Cardiac muscle cell (in vitro differentiated cells and primary cell): ENCODE measurements at places on chromosomes 2 and 18. TPM values are rescaled to one million over a fixed set of nuclear protein-coding genes. Genes with fewer than 3 reads are reported as not detected.

DNA sequence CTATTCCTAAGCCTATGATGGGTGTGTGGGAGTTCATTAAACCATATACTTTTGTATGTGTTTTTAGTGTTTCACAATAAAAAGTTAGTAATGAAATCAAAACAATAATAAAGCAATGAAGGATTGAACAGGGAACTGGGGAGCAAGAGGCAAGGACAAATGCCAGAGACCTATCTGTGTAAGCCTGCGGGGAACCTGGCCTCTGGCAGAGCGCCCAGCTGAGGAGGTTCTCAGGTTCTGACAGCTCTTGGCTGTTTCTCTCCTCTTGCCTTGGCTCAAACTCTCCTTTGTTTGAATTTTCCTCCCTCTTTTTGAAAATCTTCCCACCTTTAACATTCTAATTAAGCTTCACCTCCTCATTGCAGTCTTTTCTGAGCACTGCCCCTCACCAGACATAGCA lies 200.0 kb upstream of the NCKAP5 start:
- DNase-seq: no peak
- no peaks in the 10 kb centered on the region for H3K4me1 ChIP-seq
- H3K27ac ChIP-seq: no peak overlapping the region
- no peaks in the 10 kb centered on the region for H3K27me3 ChIP-seq

- H3K27me3 ChIP-seq: no peaks in the 10 kb centered on the region
- DNase-seq: no peak
These were observed 368.2 kb downstream of the ERBB4 start for GRCh38 chr2:212170382-212170781.

GRCh38 chr2:86295066-86295465 lies 42.4 kb downstream of the REEP1 start:
- no peaks in the 10 kb centered on the region for H3K27me3 ChIP-seq
- no peak overlapping the region for H3K4me3 ChIP-seq
- H3K27ac ChIP-seq: no peak overlapping the region
- no peaks in the 10 kb centered on the region for H3K36me3 ChIP-seq

SCN7A gene
- 0.42 and 1.3 TPM in 2 replicates for total RNA-seq

- H3K27me3 ChIP-seq: peaks cover 29% of the 10 kb centered on the region
- peak within 1 kb of the TSS; percentile 15 for H3K4me3 ChIP-seq
- no peak within 1 kb of the TSS for H3K27ac ChIP-seq
- DNase-seq: peak; percentile 62
- H3K36me3 ChIP-seq: no peaks in the 10 kb centered on the region
- H3K4me1 ChIP-seq: peaks cover 2% of the 10 kb centered on the region
These were observed at the start of gene HMSD for GRCh38 chr18:63949068-63949737. HMSD (plus strand) TSS chr18:63949301; CDS start chr18:63953456, 4,155 bp downstream.

DNA sequence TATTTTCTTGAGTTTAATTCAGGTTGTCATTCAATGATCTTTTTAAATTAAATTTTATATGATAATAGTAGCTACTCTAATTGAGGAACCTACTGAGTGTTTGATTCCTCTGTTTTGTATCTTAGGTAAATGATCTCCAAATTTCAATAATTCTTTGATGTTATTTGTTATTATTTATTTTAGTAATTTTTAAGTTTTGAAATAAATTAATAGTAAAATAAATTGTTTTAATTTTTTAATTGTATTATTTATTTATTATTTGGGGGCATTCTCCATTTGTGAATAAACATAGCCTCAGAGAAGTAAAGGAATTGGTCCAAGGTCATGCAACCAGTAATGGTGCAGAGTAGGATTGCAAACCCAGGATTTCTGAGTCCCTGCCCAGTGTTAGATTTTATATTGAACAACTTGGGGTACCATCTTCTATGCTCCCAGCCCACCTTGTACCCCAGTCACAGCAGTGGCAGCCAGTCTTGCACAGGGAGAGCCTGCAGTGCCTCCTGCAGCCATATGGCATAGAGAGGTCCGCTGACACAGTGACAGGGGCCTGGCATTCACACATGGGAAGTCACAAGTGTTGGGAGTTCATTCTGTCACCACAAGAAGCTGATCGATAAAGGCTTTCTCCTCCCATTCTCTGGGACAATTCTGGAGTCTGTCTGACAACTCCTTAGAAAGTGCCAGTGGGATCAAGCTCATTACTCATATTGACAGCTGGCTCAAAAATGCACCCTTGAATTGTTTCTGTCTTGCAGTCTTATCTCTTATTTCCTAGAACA lies 110.0 kb upstream of the ETAA1 start:
- H3K4me3 ChIP-seq: no peak overlapping the region
- H3K27me3 ChIP-seq: no peaks in the 10 kb centered on the region
- peaks cover 16% of the 10 kb centered on the region for H3K4me1 ChIP-seq

DNA sequence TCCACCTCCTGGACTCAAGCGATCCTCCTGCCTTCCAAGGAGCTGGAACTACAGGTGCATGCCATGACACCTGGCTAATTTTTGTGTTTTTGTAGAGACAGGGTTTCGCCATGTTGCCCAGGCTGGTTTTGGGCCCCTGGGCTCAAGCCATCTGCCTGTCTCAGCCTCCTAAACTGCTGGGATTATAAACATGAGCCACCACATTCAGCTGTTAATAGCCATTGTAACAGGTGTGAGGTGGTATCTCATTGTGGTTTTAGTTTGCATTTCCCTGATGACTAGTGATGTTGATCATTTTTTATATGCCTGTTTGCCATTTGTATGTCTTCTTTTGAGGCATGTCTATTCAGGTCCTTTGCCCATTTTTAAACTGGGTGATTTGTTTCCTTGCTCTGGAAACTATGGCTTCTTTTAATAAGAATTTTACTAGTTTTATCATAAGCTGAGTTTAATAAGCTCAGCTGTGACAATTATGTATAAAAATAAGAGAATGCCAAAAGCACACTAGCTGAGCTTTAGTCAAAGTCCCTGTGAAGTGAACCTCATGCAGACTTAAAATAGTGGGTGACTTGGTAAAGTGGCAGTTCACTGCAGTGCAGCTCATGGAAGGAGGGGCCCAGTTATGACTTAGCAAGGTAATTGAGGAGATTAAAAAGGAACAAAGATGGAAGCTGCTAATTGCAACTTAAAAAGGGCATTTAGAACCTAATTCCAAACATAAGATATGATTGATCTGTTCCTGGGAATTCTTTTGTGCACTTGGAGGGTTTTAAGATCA lies 465.1 kb downstream of the TGIF1 start:
- H3K4me3 ChIP-seq: no peak overlapping the region
- H3K27ac ChIP-seq: no peak overlapping the region
- no peaks in the 10 kb centered on the region for H3K27me3 ChIP-seq
- no peak for DNase-seq

DNA sequence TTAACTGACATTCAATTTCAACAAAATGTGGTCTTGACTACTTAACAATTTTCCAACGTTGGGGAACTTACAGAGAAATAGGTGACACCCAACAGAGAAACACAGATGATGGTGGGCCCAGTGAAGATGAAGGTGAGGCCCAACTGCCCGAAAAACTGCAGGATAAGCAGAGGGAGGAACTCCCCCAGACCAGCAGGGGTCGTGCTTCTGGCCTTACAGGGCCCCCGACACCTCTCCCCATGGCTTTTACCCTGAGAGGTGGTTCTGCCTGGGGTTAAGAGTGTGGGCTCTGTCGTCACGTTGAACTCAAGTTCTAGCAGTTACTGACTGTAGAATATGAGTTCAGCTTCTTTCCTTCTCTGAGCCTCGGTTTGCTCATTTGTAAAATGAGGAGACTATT lies 119.5 kb upstream of the SMIM21 start:
- H3K27me3 ChIP-seq: no peaks in the 10 kb centered on the region
- H3K27ac ChIP-seq: no peak overlapping the region
- DNase-seq: no peak
- no peak overlapping the region for H3K4me3 ChIP-seq

DNA sequence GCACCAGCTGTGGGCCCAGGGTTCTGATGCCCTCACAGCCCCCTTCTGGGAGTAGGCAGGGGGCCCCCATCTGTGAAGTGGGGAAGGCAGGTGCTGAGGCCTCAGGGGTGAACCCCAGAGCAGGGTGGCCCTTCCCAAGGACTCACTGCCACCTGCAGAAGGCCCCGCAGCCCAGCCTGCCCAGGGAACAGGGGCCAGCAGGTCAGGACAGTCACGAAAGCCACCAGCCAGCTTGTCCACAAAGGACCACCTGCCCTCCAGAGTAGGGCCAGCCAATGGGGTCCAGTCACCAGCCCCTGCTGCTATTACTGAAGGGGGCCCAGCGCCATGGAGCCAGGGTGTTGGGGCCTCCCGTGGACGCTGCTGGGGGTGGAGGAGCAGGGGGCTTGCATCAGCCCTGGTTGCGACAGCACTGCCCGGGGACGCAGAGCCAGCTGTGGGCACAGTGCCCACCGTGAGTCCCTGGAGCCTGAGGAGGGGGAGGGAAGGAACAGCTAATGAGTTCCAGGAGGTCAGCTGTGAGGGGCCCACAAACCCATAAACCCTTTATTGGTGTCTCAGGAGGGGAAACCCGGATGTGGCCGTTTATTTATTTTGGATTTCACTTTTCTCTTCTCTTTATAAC lies 11.5 kb upstream of the SNED1 start:
- H3K27ac ChIP-seq: no peak overlapping the region
- peaks cover 23% of the 10 kb centered on the region for H3K27me3 ChIP-seq
- H3K36me3 ChIP-seq: no peaks in the 10 kb centered on the region
- no peaks in the 10 kb centered on the region for H3K4me1 ChIP-seq
